Endothelial cell of coronary artery (primary cell): ENCODE measurements at places on chromosomes 4 and X. TPM values are rescaled to one million over a fixed set of nuclear protein-coding genes. Genes with fewer than 3 reads are reported as not detected.

The EREG gene
- total RNA-seq, result not detected in 2 replicates

The WNK3 gene
- 0.45 and 0.66 TPM in 2 replicates for total RNA-seq

The CFAP47 gene
- total RNA-seq, result not detected in 2 replicates

The LIMCH1 gene
- total RNA-seq, result 17.9 and 32.1 TPM in 2 replicates

The CXorf49 gene
- total RNA-seq, result not detected in 2 replicates

The USP17L30 gene
- not detected in 2 replicates for total RNA-seq
